ENCODE measurements at places on chromosomes 1 and 21.

GRCh38 chr1:9809100-9809510 lies 14.7 kb downstream of the CLSTN1 start:
- DNase-seq: no peak

- DNase-seq: no peak
Observed at GRCh38 chr1:32759997-32760623, 57.0 kb downstream of the YARS1 start.

DNA sequence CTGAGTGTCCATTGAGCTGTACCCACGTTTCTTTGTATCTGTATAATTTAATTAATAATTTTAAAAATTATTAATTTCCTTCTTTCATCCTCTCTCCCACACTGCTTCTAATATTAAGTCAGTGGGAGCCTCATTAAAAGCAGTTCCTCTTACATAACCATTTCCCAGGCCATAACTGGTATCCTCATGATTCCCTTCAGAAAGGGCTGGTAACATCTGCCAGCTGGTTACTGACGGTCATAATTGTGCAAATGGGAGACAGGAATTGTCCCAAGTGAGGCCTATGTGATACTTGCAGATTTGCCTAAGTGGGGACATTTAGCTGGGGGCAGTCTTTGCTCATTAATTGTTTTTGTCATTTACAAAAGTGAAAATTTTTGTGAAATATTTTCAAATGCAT lies 69.0 kb upstream of the SPAG17 start:
- DNase-seq: no peak

GRCh38 chr1:38005195-38006007 lies at the start of gene FHL3:
TSS of gene FHL3 (minus strand) at chr1:38005514. CDS start at chr1:37999412, 6,102 bp downstream.
- DNase-seq: peak; percentile 58

GRCh38 chr1:185073725-185074124 lies 28.4 kb downstream of the RNF2 start:
- no peak for DNase-seq

Data from right atrium auricular region (tissue), 2 donors.